ENCODE measurements at places on chromosomes 1 and 21.

DNA sequence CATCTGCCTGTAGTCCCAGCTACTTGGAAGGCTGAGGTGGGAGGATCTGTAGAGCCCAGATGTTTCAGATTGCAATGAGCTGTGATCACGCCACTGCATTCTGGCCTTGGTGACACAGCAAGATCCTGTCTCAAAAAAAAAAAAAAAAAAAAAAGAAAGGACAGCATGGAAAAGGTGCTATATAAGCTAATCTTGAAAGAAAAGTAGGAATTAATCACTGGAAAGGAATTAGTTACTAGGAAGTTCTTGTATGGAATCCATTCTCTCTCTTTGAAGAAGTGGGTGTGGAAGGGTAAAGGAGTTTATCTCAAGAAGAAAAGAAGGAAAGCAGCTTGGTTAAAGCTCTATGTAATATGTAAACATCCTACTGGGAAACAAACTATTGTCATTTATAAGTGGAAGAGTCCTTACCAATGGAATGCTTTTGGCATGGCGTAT lies 339.2 kb downstream of the DPYD start:
- DNase-seq = no peak

- DNase-seq = no peak
Observed at GRCh38 chr1:1223321-1223720, 8.5 kb downstream of the SDF4 start.

DNA sequence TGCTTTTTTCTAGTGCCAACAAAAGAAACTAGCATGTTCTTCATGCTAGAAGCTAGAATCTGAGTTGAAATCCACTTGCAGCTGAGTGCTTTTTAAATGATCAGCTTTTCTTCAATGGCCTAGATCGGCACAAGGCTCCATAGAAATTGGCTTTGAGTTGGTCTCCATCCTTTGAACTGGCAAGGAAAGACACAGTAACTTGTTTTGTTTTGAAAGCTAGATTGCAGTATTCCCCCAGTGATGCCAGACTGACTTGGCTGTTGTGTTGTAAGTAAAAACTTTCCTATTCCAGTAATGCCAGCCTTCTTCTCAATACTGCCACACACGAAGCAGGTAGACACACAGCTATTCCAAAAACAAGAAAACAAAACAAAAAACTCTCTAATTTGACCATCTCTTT lies 139.1 kb downstream of the FMN2 start:
- DNase-seq = no peak

GRCh38 chr21:42561762-42562650 lies 48.4 kb downstream of the SLC37A1 start:
- DNase-seq = no peak

DNA sequence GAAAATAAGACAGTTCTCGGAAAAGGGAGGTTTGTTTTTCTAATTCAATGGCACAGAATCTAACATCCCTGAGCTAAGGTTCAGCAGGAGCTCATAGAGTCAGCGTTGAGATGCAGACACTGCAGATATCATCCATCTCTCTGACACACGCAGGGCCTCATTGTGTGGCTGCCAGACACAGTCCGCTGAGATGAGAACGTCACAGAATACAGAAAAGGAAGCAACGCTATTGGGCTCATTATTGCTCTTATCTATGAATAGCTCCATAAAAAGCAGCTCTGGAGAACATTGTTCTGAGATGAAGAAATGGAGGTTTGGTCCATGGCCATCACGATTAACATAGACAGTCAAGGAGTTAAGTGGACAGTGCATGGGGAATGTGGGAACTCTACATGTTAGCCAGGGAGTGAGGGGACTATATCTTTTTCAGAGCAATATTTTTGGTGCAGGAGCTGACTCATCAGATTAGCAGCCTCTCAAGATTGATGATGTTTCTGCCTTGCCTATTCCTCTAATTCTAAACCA lies 771.6 kb upstream of the CXADR start:
- DNase-seq = no peak

DNA sequence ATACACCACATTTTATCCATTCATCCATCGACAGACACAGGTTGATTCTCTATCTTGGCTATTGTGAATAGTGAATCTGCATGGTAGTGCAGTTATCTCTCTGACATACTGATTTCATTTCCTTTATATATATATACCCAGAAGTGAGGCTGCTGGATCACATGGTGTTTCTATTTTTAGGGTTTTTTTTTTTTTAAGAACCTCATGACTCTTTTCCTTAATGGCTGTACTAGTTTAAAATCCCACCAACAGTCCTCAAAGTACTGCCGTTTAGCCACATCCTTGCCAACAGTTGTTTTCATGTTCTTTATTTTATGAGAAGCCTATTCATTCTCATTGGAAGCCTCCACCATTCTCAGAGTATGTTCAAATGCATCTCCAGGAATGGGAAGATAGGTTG lies 258.7 kb upstream of the SNX7 start:
- no peak for DNase-seq

- DNase-seq = no peak
Observed at GRCh38 chr1:162310337-162310736, 66.3 kb downstream of the SPATA46 start.

DNA sequence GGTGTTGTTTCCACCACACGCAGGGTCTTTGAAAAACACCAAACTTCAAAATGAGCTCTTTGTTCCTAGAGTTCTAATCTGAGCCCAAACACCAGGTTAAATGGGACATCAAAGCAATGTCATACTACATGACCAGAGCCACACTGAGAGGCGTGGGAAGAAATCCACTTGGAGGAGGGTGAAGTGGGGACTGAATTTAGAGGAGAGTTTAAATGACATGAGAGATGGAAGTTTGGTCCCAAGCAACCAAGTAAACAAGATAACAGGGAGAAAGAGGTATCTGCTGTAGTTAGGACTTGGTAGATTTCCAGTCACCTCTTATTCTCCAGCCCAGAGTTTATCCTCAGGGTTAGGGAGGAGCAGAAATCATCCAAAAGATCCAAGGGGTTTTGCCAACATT lies 290.9 kb upstream of the FAM78B start:
- DNase-seq = no peak

GRCh38 chr21:42247716-42248115 lies 28.8 kb downstream of the ABCG1 start:
- DNase-seq = no peak

GRCh38 chr1:98661544-98662355 lies at the start of gene SNX7:
TSS of gene SNX7 (plus strand) at chr1:98661721. CDS start at chr1:98661732, 11 bp downstream.
- no peak for DNase-seq

Data from T-helper 2 cell treated with Interferon-gamma antibody and Interleukin-4, amounts not matched to agents 5 μg/mL and 100 μg/mL, for 36 hours (primary cell).